ENCODE measurements at places on chromosomes 16 and 17.

DNA sequence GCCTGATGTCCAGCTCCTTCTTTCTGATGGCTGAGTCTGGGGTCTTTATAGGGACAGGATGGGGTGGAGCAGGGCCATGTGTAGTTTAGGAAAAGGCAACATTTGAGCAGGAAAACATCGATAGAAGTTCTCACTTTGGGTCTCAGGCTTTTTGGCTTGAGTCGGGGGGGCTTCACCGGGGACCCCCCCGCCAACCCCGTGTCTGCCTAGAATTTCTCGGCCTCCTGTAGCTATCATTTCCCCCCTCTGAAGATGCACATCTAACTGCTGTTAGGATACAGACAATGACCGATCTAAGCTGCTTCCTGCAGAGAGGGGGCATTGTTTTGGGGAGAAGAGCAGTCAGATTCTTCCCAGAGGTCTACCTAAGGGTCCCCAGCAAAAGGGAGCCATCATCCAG, 16.7 kb upstream of the ZNHIT3 start:
- no peak for DNase-seq

GRCh38 chr16:74862743-74863244, 88.2 kb upstream of the FA2H start:
- DNase-seq, result no peak

GRCh38 chr17:3308603-3309002, 10.4 kb upstream of the OR3A1 start:
- DNase-seq, result no peak

DNA sequence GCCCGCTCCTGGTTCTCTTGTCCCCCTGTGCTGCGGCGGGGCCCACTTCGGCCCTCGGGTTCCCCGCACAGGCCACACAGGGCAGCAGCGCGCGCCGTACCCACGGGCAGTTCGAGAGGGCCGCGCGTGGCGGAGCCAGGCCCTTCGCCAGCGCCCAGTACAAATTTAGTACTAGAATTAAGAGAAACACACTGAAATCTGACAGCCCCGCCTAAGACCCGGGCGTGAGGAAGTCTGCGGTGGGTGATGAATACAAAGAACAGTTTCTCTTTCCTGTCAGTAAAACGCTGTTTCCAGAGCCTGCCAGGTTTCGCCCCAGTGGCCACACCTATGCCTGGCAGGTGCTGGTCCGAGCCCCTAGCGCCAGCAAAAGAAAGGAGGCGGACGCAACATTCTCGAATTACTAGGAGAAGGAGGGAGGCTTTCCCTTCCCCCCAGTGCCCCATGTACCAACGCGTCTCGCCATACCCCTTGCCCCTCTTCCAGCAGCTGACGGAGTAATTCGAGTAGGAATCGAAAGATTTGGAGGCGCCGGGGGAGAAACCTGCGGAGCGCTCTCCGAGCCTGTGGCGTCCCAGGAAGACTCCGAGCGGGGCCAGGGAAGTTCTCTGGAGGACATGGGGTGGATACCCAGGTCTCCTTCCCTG, 591 bp upstream of the SLFN5 start:
- no peak for DNase-seq

DNA sequence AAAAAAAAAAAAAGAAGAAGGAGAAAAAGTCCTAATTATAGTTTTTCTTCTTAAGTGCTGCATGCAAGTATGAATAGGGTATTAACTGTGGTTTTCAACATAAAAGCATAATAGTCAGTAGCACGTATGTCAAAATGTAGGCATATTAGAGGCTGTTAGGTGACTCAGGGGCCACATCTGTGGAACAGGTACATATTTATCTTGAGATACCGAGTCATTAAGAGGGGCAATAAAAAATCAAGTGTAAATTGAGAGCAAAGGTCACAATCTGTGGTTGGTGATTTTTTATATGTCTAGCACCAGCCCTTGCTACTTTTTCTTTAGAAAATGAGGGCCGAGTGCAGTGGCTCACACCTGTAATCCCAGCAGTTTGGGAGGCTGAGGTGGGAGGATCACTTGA, 1113.8 kb upstream of the RBFOX1 start:
- DNase-seq, result no peak

- no peak for DNase-seq
These were observed 94.5 kb upstream of the WSCD1 start for GRCh38 chr17:5975661-5976060.

DNA sequence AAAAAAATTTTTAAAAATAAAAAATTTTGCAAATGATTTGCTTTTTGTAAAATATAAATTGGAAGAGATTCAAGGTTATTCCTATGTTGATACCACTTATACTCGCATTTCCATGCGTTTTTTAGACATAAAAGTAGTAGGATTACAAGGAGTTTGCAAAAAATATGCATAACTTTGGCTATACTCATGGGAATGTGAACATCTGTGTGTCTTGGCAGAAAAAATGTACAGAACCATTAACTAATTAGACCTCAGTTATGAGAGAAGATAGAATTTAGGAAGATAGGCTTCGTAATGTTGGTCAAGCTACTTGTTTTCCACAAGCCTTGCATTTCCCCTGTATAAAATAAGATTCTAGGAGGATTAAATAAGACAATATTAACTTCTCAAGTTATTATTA, 61.1 kb upstream of the VPS4A start:
- no peak for DNase-seq

DNA sequence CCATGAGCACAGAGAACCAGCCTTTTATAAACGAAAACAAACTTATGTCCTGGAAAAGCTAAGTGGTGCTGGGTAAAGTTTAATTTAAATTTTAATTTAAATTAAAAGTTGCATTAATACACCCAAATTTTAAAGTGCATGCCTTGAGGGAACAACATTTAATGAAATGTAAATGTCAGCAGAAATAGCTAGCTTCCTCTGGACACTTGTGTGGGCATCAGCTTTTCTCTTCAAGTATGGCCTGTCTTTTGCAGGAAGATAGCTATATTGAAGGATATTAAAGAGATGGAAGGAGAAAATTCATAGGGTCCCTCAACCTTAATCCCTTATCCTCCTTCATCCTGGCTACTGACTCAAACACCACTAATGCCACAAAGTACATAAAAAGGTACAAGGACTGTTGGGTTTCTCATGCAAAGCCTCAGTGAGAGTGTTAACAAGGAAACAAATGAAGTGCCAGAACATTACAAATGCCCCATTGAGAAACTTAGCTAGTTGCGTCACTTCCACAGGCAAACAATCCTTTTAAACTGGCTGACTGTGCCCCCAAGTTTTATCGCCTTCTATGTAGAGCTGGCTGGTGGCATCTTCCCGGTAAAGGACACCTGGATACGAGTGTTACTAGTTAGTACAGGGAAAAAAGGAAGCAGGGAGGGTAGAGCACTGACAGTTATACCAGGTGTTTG, 14.1 kb downstream of the PHF12 start:
- DNase-seq, result no peak

- no peak for DNase-seq
These were observed 4.1 kb downstream of the CAPN15 start for GRCh38 chr16:531494-532125.

DNA sequence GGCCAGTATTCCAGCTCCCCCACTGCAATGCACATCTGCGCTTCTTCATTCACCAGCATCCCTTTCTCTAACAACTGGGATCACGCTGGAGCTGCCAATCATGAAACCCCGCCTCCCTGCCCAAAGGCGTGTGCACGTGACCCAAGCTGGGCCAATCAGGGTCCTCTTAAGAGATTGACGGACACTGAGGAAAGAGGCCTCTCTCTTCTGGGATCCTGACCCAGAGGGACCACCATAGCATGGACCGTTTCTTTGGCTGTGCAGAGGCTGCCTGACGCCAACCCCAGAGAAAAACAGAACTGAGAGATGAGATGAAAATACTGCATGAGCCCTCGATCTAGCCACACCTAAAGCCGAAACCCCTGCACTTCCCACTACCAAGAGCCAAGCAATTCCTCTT, 32.0 kb downstream of the COTL1 start:
- no peak for DNase-seq
